MCF 10A (cell line): ENCODE measurements at places on chromosomes 12 and 14.

DNA sequence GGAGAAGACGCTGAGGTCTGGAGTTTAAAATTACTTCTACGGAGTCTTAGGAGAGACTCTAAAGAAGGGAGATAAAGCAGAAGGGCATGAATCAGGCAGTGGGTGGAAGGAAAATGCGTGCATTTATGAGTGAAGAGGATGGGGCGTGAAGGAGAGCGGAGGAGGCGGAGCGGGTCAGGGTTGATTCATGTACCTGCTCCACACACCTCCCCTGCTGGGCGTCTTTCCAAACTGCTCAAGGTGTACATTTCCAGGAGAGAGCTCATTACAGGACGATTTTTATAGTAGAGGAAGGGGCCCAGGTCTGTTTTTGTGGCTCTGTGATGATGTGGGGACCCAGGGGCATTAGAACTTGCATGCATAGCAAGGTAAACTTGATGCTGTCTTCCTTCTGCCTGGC is 65.0 kb upstream of the ASPG start:
- H3K4me3 ChIP-seq = no peak overlapping the region
- peaks cover 5% of the 10 kb centered on the region for H3K4me1 ChIP-seq
- DNase-seq = peak; percentile 22
- H3K36me3 ChIP-seq = no peaks in the 10 kb centered on the region
- no peak overlapping the region for H3K27ac ChIP-seq
- H3K27me3 ChIP-seq = no peaks in the 10 kb centered on the region

DNA sequence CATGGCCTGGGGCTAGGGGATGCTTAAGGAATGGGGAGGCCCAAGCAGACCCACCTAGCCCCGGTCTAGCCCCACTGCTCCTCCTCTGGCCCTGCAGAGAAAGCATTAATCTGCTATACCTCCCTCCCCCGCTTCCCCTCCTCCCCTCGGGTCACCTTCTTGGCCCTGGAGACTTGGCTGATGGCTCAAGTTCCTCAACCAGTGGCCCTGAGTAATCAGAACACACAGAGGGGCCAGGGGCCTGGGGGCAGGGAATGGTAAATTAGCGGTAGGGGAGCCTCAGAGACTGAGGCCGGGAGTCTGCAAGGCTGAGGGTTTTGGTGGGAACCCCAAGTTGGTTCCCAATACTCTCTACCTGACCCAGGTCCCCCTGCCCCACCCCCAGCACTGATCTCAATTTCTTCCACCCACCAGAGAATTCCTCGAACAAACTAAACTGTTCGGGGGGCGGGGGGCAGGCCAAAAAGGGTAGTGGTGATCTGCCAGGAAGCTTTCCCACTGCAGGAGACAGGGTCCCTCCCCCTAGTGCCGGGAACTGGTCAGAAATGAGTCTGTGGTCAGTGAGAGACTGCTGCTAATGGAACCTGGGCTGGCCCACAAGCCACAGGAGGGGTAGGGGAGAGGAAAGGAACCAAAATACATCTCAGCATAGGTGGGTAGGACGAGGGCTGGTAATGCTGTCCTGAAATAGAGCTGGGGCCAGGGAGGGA is 12.8 kb upstream of the SMARCD1 start:
- H3K27me3 ChIP-seq = no peaks in the 10 kb centered on the region
- H3K36me3 ChIP-seq = no peaks in the 10 kb centered on the region
- no peak overlapping the region for H3K27ac ChIP-seq
- H3K4me1 ChIP-seq = peaks cover 15% of the 10 kb centered on the region
- H3K4me3 ChIP-seq = no peak overlapping the region

GRCh38 chr12:11922361-11922760 is 148.4 kb upstream of the BCL2L14 start:
- H3K27ac ChIP-seq = no peak overlapping the region
- H3K4me1 ChIP-seq = no peaks in the 10 kb centered on the region
- no peak for DNase-seq
- peaks cover 5% of the 10 kb centered on the region for H3K36me3 ChIP-seq

GRCh38 chr14:96797582-96798349 is 584 bp downstream of the VRK1 start:
- peak; percentile 30 for DNase-seq
- no peaks in the 10 kb centered on the region for H3K27me3 ChIP-seq
- no peaks in the 10 kb centered on the region for H3K36me3 ChIP-seq
- H3K4me3 ChIP-seq = peak overlapping the region; percentile 85

- no peak overlapping the region for H3K4me3 ChIP-seq
- no peaks in the 10 kb centered on the region for H3K27me3 ChIP-seq
- H3K27ac ChIP-seq = no peak overlapping the region
- H3K36me3 ChIP-seq = peaks cover 60% of the 10 kb centered on the region
- no peak for DNase-seq
Measured at GRCh38 chr12:56661560-56661959, 15.8 kb upstream of the ATP5F1B start.

- H3K36me3 ChIP-seq = peaks cover 6% of the 10 kb centered on the region
- H3K27me3 ChIP-seq = no peaks in the 10 kb centered on the region
- no peak overlapping the region for H3K4me3 ChIP-seq
- no peak overlapping the region for H3K27ac ChIP-seq
- H3K4me1 ChIP-seq = peaks cover 30% of the 10 kb centered on the region
Measured at GRCh38 chr12:47777741-47778558, 4.9 kb downstream of the SLC48A1 start.

DNA sequence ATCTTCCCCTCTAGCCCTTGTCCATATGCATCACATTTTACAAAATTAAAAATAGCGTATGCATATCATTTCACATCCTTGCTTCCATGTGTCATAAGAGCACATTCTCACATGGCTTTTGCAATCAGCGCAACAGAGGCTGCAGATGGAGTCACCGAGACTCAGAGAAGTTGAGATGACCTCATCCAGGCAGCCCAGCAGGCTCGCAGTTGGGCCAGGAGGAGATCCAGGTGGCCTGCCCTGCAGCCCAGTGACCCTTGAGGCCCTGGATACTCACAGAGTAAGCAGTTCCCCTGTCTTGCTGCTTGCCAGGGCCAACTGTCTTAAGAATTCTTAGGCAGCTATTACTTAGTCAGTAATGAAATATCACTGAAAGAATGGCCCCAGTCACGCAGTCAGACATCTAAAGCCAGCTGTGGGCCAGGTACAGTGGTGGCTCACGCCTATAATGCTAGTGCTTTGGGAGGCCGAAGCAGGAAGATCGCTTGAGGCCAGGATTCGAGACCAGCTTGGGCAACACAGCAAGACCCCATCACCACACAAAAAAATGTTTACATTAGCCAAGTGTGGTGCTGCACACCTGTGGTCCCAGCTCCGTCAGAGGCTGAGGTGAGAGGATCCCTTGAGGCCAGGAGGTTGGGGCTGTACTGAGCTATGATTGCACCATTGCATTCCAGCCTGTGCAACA is 9.1 kb downstream of the CAMKK2 start:
- peaks cover 34% of the 10 kb centered on the region for H3K36me3 ChIP-seq
- DNase-seq = peak; percentile 14
- no peak overlapping the region for H3K4me3 ChIP-seq
- H3K4me1 ChIP-seq = no peaks in the 10 kb centered on the region

DNA sequence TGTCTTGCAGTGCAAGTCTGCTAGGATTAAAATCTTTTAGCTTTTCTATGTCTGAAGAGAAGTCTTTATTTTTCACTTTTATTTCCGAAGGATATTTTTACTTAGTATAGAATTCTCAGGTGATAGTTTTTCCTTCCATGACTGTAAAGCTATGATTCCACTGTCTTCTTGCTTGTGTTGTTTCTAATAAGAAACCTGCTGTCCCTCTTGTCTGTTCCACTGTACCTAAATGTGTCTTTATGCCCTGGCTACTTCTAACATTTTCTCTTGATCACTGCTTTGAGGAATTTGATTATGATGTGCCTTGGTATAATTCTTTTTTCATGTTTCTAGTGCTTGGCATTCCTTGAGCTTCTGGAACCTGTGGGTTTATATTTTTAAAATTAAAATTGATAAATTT is 228.7 kb downstream of the CACNA1C start:
- no peaks in the 10 kb centered on the region for H3K4me1 ChIP-seq
- H3K4me3 ChIP-seq = no peak overlapping the region
- H3K27ac ChIP-seq = no peak overlapping the region
- no peaks in the 10 kb centered on the region for H3K27me3 ChIP-seq
- no peaks in the 10 kb centered on the region for H3K36me3 ChIP-seq
- no peak for DNase-seq

- DNase-seq = no peak
- H3K4me3 ChIP-seq = no peak overlapping the region
- H3K36me3 ChIP-seq = no peaks in the 10 kb centered on the region
- no peaks in the 10 kb centered on the region for H3K27me3 ChIP-seq
Measured at GRCh38 chr12:3320881-3321509, 170.0 kb upstream of the PRMT8 start.

- no peak overlapping the region for H3K4me3 ChIP-seq
- no peaks in the 10 kb centered on the region for H3K4me1 ChIP-seq
- H3K36me3 ChIP-seq = no peaks in the 10 kb centered on the region
- H3K27ac ChIP-seq = no peak overlapping the region
- peak; percentile 15 for DNase-seq
- peaks cover 57% of the 10 kb centered on the region for H3K27me3 ChIP-seq
Measured at GRCh38 chr14:57085801-57086200, 182.9 kb downstream of the EXOC5 start.

GRCh38 chr12:25155022-25155576 is 39.9 kb downstream of the DNAI7 start:
- H3K4me1 ChIP-seq = peaks cover 10% of the 10 kb centered on the region
- peak; percentile 55 for DNase-seq
- H3K4me3 ChIP-seq = no peak overlapping the region

- no peak overlapping the region for H3K4me3 ChIP-seq
- no peaks in the 10 kb centered on the region for H3K27me3 ChIP-seq
- H3K27ac ChIP-seq = no peak overlapping the region
- no peak for DNase-seq
- no peaks in the 10 kb centered on the region for H3K36me3 ChIP-seq
Measured at GRCh38 chr14:53545217-53545616, 392.1 kb upstream of the DDHD1 start.

DNA sequence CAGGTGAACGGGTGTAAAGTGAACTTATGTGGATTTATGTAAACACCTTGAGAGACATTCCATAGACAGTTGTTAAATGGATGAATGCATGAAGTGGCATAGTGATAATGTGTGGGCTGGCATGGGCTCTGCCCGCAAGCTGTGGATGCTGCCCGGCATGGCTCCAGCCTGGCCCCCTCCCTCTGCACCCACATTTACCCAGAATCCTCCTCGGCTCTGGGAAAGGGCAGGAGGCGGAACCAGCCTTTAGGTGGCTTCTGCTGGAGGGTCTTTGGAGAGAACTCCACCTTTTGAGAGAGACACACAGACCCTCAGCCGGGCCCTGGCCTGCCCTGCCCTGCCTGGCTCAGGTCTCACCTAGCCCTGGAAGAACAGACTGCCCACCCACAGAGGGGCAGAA is 18.7 kb downstream of the RASAL1 start:
- H3K4me1 ChIP-seq = peaks cover 6% of the 10 kb centered on the region
- no peak overlapping the region for H3K4me3 ChIP-seq
- H3K27ac ChIP-seq = no peak overlapping the region
- H3K27me3 ChIP-seq = peaks cover 7% of the 10 kb centered on the region
- no peaks in the 10 kb centered on the region for H3K36me3 ChIP-seq
- no peak for DNase-seq

- H3K4me3 ChIP-seq = no peak overlapping the region
- no peaks in the 10 kb centered on the region for H3K36me3 ChIP-seq
- no peaks in the 10 kb centered on the region for H3K27me3 ChIP-seq
Measured at GRCh38 chr12:123059500-123059899, 79.0 kb downstream of the ARL6IP4 start.

DNA sequence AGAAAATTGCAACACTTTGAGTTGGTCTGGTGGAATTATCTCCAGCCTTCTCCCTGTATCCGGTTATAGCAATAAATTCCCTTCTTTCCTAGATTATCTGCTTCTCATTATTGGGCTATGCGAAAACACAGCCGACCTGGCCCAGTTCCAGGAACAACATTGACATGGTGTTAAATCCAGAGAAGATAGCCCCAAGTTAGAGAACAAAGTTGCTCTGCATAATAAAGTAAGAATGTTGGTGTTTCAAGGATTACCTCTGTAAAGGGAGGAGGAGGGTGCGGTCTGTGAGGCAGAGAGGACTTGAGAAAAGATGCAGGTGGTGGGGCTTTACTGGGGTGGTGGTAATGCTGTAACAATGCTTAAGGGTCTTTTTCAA is 12.1 kb downstream of the TCL1A start:
- peak; percentile 49 for DNase-seq
- no peaks in the 10 kb centered on the region for H3K36me3 ChIP-seq
- H3K27ac ChIP-seq = no peak overlapping the region
- H3K4me1 ChIP-seq = peaks cover 13% of the 10 kb centered on the region
- no peak overlapping the region for H3K4me3 ChIP-seq

DNA sequence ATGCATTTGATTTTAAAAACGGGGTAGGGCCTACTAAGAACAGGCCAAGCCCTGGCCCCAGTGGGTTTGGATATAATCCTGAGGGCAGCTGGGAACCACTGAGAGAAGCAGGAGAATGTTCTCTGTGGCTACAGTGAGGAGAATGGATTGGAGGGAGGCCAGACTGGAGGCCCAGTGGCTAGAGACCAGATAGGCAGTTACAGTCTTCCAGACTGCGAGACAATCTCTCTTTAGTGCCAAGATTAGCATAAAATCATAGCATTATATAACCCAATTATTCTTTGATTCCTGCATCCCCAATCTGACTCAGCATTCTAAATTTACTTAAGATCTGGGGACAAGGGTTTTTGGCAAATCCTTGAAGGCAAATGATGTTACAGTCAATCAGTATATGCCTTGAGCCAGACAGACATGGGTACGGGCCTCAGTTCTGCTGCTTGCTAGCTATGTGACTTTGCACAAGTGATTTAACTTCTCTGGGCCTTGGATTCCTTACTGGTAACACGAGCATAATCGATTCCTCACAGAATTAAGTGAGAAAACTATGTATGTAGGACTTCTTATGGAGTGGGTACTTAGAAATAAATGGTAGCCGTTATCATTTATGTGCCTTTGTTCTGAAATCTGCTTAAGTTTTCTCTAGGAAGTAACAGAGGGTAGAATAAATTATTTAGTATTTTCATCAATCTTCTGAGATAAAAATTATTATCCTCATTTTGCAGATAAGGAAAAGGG is 18.3 kb downstream of the NINJ2 start:
- no peak overlapping the region for H3K4me3 ChIP-seq
- DNase-seq = no peak
- H3K27ac ChIP-seq = peak overlapping the region; percentile 51
- H3K4me1 ChIP-seq = peaks cover 9% of the 10 kb centered on the region
- H3K27me3 ChIP-seq = no peaks in the 10 kb centered on the region

- no peaks in the 10 kb centered on the region for H3K27me3 ChIP-seq
- no peak overlapping the region for H3K27ac ChIP-seq
- no peak for DNase-seq
- no peaks in the 10 kb centered on the region for H3K36me3 ChIP-seq
Measured at GRCh38 chr12:40655451-40655850, 36.8 kb upstream of the CNTN1 start.
